ENCODE measurements at places on chromosomes 13 and 19. TPM values are rescaled to one million over a fixed set of nuclear protein-coding genes. Genes with fewer than 3 reads are reported as not detected.

The RGS9BP gene
- 0.49 TPM for total RNA-seq

The NBEA gene
- total RNA-seq = 12.0 TPM

The DHDH gene
- total RNA-seq = not detected

DNA sequence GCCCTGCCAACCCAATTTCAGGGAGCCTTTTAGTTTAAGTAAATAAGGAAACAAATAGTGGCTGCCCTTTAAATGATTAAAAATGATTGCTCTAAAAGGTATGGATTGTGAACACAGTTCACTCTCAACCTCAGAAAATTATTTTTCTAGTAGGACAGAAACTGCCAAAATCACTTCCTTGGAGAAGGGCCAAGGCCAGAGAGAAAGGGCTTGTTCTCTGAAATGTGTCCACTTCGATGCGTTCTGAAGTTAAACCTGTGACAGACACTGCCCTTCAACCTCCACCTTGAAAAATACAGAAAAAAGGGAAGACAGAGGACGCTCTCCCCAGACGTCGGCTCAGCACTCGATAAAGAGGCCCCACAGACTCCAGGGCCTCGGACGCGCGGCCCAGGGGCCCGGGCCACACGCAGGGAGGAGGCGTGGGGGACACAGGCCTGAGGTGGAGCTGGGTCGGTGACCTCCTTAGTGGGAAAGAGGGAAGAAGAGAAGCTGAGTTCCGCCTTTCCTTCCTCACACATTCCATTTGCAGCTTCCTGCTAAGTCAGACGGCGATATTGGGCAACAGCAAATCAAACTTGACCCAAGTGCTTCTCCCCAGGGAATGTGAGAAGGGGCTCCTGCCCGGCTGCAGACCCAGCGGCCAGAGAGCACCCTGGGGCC lies 63.6 kb downstream of the RASA3 start:
- DNase-seq = no peak
- H3K27me3 ChIP-seq = no peaks in the 10 kb centered on the region
- peak overlapping the region; percentile 97 for H3K27ac ChIP-seq
- no peaks in the 10 kb centered on the region for H3K36me3 ChIP-seq

DNA sequence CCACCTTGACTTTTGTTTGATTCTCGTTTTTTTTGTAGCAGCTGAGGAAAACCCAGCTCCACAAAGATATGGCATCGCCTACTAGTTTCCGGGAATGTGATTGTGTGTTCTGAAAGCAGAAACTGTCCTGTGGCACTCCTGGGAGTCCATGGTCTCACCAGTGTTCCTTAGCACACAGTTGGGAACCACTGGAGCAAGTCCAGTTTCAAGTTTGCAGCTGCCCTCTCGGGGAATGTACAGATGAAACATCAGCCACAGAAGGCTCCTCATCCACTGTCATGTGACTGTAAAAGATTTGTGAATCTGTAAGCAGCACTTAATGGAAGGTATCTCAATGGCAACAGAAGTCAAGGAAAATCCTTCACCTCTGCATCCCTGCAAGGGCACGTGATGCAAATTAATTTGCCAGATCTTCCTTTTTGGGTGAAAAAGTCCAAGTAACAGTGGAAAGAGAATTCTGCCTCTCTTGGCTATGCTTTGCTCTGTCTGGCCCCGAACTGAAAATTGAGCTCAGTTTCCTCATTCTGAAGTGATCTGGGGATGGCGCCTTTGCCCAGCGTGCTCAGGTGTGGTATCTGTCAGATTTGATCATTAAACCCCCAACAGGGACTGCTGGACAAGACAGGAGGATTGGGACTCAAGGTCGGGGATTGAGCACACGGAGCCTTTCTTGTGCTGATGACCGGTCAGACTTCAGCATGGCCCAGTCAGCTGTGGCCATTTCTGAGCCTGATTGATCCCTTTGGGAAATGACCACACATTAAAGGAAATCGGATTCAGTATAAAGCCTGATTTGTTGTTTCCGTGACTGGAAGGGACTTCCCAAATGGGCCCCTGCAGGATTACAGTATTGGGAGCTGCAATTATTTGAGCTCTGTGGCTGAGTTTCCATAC lies 58.8 kb downstream of the ING1 start:
- H3K27me3 ChIP-seq = no peaks in the 10 kb centered on the region
- no peaks in the 10 kb centered on the region for H3K36me3 ChIP-seq
- H3K4me1 ChIP-seq = no peaks in the 10 kb centered on the region
- H3K27ac ChIP-seq = no peak overlapping the region
- no peak overlapping the region for H3K4me3 ChIP-seq

DNA sequence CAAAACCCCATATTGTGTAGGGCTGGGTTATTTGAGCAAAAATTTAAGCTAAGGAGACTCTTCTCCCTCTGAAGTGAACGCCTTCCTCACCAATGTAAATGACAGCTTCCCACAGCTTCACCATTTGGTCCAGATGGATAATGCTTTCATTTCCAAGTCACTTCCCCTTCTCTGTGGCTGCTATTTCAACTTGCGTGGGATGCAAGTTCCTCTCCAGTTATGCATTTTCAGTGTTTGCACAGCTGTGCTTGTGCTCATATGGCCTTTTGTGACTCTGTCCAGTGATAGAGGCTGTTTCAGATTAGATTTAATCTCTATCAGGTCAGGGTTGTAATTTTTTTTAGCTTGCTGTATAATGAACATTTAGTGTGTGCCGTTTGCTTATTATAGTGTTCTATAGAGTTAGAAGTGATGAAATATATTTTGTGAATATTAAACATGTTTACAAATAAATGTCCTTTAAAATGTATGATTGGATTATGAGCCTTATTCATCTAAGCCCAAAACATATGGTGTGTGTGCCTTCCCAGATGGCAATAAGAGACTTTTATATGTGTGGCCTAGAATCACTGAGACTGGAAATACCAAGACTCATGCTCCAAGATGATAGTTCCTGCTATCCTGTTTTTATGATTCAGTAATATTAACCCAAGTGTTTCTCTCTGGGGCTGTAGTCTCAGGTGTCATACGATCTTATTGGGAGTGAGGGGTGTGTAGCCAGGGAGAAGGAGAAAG lies 86.6 kb downstream of the TNFRSF19 start:
- no peak overlapping the region for H3K4me3 ChIP-seq
- no peak for DNase-seq
- H3K27me3 ChIP-seq = no peaks in the 10 kb centered on the region
- H3K36me3 ChIP-seq = no peaks in the 10 kb centered on the region
- no peak overlapping the region for H3K27ac ChIP-seq

DNA sequence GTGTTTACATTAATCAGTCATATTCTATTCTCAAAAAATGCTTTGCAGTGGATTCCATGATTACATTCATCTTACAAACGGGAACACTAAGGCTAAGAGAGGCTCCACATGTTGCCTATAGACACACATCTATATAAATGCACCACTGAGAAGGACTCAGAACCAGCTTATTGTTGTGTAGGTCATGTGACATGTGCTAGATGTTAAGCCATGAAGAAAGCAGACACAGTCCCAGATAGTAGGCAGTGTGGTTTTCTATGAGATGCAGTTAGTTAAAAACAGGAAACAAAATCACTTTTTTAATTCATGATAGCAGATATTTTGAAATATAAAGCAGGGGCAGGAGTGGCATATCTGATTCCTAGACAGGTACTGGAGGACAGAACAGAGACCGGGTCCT lies 10.7 kb downstream of the SIGLEC6 start:
- H3K4me1 ChIP-seq = no peaks in the 10 kb centered on the region
- DNase-seq = no peak
- no peak overlapping the region for H3K4me3 ChIP-seq
- no peaks in the 10 kb centered on the region for H3K27me3 ChIP-seq

GRCh38 chr19:15379999-15380647 lies 536 bp upstream of the AKAP8 start:
- no peaks in the 10 kb centered on the region for H3K36me3 ChIP-seq
- H3K4me3 ChIP-seq = peak overlapping the region; percentile 100
- peaks cover 42% of the 10 kb centered on the region for H3K4me1 ChIP-seq
- DNase-seq = no peak
- H3K27ac ChIP-seq = peak overlapping the region; percentile 95

GRCh38 chr19:4063369-4064148 lies 3.1 kb downstream of the ZBTB7A start:
- no peaks in the 10 kb centered on the region for H3K27me3 ChIP-seq
- peak overlapping the region; percentile 70 for H3K4me3 ChIP-seq
- H3K36me3 ChIP-seq = no peaks in the 10 kb centered on the region
- DNase-seq = peak; percentile 88
- peaks cover 71% of the 10 kb centered on the region for H3K4me1 ChIP-seq
- H3K27ac ChIP-seq = peak overlapping the region; percentile 100

DNA sequence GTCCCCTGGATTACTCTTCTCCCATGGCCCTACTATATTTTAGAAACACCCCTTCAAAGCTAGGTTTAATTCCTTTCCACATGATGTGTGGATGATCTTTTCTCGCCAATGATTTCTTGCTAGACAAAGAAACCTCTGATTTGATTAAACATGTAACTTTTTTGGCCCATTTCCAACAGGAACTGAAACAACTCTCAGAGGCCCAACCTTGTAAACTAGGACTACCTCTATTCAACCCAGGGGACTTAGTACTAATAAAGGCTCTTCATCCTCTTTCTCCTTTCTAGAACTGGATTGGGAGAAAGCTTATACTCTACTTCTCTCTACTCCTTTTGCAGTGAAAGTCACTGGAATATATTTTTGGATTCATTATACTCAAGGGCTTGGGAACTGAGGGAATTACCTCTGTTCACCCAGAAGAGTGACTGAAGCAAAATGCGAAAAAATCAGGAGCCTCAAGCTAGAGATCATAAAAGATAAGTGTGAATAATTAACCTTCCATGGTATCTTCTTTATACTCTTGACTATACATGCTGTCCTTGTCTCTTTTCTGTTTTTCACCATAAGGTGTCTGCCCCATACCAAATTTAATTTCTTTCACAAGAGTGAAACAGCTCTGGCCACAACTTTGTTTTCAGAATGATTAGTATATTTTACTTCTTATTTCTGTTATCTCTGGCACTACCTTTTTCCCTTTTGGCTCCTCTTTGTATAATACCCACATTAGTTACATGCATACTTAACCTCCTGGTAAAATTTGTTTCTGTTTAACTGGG lies 977.6 kb downstream of the SLITRK5 start:
- no peaks in the 10 kb centered on the region for H3K27me3 ChIP-seq
- H3K4me3 ChIP-seq = no peak overlapping the region
- no peak overlapping the region for H3K27ac ChIP-seq
- no peaks in the 10 kb centered on the region for H3K4me1 ChIP-seq

DNA sequence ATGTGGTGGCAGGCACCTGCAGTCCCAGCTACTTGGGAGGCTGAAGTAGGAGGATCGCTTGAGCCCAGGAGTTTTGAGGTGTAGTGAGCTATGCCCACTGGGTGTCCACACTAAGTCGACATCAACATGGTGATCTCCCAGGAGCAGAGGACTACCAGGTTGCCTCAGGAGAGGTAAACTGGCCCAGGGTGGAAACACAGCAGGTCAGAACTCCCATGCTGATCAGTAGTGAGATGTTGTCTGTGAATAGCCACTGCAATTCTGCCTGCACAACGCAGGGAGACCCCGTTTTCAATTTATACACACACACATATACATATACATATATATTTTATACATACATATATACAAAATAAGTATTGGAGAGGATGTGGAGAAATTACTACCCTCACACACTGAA lies 2.1 kb upstream of the ZNF224 start:
- H3K4me3 ChIP-seq = no peak overlapping the region
- H3K4me1 ChIP-seq = peaks cover 14% of the 10 kb centered on the region
- no peak for DNase-seq
- no peaks in the 10 kb centered on the region for H3K36me3 ChIP-seq

DNA sequence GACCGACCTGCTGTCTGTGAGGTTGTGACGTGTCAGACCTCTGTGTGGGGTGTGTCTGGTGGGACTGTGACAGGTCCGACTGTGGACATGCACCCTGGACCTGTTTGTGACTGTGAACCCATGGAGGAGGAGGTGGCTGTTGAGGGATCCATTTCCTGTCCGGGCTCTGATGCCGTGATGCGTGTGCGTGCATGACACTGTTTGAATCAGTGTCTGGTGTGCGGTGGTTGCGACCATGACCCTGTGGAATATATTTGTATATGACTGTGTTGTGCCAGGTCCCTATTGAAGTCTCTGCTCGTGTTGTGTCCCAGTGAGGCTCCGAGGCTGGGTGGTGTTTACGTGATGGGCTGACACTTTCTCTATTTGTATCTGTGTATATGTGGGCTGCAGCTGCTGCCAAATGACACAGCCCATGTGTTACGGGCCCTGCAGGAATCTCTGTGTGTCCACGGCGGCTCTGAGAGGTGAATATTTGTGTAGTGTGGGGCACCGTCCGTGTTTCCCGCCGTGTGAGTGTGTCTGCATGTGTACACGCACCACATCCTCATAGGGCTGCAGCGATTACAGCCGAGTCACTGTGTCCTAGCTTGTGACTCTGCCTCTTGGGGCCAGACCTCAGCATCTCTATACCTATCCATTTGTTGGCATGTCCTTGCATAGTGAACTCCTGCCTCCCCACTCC lies 18.3 kb downstream of the CCDC97 start:
- peak overlapping the region; percentile 28 for H3K4me3 ChIP-seq
- H3K27me3 ChIP-seq = no peaks in the 10 kb centered on the region
- no peak for DNase-seq
- peaks cover 58% of the 10 kb centered on the region for H3K4me1 ChIP-seq
- no peaks in the 10 kb centered on the region for H3K36me3 ChIP-seq

All from vagina (tissue), 2 donors.